ENCODE measurements at places on chromosomes 3 and 15.

- no peak for DNase-seq
Measured at GRCh38 chr3:52195823-52196331, 2.1 kb upstream of the ALAS1 start.

DNA sequence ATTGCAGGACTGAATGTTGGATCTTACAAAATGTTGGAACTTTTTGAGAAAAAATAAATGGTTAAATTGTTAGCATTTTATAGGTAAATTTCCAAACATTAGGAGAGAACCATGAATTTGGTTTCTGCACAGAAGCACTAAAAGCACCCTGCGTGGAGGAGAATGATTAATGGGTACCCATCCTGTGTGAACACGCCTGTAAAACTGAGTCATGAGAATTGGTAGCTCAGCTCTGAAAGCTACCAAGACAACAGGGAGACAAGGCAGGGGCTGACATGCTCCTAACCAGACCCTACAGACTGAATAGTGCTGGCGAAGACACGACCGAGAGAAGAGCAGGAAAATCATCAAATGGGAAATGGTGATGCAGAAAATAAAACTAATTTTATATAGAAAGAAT is 32.4 kb upstream of the MTMR10 start:
- DNase-seq: no peak

GRCh38 chr3:18892756-18893155 is 255.6 kb upstream of the KCNH8 start:
- no peak for DNase-seq

DNA sequence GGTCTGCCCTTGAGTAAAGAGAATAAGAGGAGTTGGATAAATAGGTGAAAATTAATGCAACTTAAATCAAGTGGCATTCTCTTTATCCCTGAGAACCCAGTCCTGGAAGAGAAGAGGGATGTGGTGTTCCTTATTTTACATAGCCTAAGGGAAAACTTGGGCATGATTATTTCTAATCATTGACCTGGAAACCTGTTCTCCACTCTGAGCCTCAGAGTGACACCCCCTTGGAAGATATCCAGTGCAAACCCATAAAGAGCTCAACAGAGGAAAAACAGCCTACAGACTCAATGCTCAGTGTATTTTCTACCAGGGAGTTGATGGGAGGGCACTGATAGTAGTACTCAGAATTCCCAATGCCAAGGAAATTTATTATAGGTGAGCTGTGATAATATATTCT is 22.0 kb downstream of the SLC15A2 start:
- DNase-seq: no peak

DNA sequence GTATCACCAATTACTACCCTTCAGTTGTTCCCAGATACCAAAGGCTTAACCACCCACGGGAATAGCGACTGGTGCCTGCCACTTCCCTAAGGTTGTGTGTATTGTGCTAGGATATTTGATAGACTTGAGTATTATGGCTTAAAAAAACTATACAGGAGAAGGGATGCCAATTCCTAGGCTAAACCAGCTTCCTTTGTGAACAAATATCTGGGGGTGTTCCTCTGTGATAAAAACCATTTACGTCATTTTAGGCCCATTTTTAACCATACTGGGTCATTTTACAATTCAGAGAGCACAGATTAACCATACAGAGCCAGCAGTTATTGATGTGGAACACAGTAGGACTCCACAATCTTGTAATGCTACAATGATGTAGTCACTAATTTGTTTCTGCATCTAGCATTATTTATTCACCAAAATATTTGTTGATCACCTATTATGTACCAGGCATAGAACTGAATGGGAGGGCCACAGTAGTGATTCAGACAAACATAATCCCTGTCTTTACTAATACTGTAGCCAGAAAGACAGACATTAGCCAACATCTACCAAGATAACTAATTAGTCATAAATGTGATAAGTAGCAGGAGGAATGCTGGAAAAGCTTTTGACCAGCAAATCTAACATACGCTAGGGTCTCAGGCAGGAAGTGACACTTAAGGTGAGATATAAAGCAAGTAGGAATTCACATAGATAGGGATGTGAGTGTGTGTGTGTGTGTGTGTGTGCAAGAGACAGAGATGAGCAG is 184.8 kb downstream of the MECOM start:
- DNase-seq: no peak

GRCh38 chr3:165643425-165643824 is 193.8 kb downstream of the BCHE start:
- no peak for DNase-seq

GRCh38 chr3:148829926-148830325 is 2.3 kb downstream of the CPB1 start:
- no peak for DNase-seq

GRCh38 chr3:10638466-10638865 is 133.1 kb upstream of the ATP2B2 start:
- DNase-seq: no peak

- DNase-seq: no peak
Measured at GRCh38 chr15:39539973-39540558, 40.8 kb upstream of the THBS1 start.

DNA sequence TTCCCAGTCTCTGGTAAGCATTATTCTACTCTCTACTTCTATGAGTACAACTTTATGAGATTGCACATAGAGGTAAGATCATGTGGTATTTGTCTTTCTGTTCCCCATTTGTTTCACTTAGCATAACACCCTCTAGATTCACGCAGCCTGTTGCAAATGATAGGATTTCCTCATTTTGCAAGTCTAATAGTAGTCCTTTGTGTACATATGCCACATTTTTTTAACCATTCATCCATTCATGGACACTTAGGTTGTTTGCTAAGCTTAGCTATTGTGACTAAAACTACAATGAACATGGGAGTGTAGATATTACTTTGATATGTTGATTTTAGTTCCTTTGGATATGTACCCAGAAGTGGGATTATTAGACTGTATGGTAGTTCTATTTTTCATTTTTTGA is 717.9 kb upstream of the ALCAM start:
- DNase-seq: no peak

DNA sequence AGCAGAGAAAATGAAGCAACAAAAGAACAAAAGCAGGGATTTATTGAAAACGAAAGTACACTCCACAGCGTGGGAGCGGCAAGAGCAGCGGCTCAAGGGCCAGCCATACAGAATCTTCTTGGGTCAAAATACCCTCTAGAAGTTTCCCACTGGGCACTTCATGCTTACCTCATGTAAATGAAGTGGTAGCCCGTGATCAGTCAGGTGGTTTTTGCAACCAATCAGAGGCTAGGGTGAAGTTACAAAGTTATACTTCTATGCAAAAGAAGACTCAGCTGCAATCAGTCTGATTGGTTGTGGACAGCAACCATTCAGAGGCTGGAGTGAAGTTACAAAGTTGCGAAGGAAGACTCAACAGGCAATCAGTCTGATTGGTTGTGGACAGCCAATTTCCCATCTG is 37.8 kb upstream of the TRH start:
- peak; percentile 14 for DNase-seq

DNA sequence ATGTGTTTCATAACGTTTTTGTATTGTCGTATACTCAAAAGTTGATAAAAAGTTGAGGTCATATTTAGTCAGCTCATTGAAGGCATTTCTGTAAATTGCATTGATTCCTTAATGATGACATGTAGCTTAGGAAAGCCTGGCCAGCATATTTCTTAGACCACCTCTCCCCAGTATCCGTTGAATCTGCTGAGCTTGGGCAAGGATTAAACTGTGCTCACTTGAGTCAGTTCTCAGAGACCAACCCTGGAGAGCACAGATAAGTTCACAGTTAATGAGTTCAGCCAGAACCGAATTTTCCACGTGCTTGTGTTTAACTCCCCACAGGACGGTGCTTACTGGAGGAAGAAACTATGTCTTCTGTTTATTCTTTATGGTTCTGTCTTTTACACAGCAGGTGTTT is 132.7 kb downstream of the SLC25A26 start:
- DNase-seq: no peak

DNA sequence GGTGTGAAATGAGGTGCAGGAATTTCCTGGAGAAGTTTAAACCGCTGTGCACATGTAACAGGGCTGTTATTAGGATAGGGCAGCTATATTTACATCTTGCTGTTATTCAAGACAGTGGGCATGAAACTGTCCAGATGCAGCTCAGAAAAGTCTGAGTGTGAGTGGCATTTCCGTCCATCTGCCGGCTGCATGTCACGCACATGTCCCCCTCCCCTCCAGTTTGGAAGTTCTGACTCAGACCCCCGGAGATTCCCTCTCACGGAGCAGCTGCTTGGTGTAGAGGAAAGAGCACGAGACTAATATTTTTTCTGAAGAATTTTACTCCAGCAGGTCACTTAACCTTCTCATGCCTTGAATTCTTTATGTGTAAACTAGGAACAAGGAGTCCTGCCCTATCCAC is 69.8 kb downstream of the FEM1B start:
- DNase-seq: no peak

- no peak for DNase-seq
Measured at GRCh38 chr3:57164657-57165573, at the start of gene IL17RD. IL17RD (minus strand) TSS chr3:57165353; CDS start chr3:57165286, 67 bp downstream.

- no peak for DNase-seq
Measured at GRCh38 chr15:23065836-23066235, 26.5 kb upstream of the TUBGCP5 start.

- no peak for DNase-seq
Measured at GRCh38 chr3:126451511-126451910, 24.2 kb downstream of the ZXDC start.

- no peak for DNase-seq
Measured at GRCh38 chr15:69096626-69097025, 63.8 kb upstream of the GLCE start.

DNA sequence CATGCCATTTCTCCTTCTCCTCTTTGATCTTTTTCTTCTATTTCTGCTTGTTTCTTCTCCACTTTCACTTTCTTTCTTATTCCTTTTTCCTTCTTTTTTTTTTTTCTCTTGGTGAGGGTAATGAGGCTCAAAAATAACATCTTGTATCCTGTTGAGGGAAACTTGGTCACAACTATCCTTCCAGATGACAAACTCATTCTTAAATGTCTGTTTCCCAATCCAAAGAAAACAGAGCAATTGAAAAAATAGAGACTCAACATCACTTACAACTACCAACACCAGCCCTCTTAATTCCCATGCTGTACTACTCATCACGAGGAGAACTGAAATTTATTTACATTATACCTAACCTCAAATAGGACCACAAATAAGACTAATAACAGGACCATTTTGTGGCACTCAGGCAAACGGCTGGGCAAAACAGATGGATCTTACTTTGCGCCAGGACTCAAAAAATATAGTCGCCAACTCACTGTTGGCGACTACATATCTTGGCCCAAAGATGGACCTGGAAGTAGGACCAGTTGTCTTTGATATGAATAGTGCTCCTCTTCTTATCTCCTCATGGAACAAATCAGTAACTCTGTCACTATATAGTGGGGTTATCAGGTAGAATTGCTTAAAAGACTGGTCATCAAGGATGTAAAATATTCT is 343.9 kb downstream of the ZBTB20 start:
- DNase-seq: no peak

- DNase-seq: no peak
Measured at GRCh38 chr3:122353215-122353614, 28.2 kb downstream of the CSTA start.

- DNase-seq: no peak
Measured at GRCh38 chr15:85671156-85671555, 123.6 kb downstream of the KLHL25 start.

GRCh38 chr3:7927015-7927414 is 574.6 kb upstream of the LMCD1 start:
- no peak for DNase-seq

DNA sequence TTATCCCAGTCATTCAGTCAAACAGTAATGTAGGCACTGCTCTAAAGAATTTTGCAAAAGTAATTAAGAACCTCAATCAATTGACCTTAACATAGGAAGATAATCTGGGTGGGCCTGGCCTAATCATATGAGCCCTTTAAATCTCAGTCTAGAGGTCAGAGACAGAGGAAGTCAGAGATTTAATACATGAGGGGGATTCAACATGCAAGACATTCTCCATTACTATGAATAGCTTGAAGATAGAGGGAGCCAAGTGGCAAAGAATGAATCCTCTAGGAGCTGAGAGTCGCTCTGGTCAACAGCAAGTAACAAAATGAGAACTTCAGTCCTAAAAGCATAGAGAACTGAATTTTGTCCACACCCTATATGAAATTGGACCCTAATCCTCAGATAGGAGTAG is 39.0 kb upstream of the MBNL1 start:
- DNase-seq: no peak

GRCh38 chr3:113791381-113791780 is 44.5 kb downstream of the ATP6V1A start:
- no peak for DNase-seq

DNA sequence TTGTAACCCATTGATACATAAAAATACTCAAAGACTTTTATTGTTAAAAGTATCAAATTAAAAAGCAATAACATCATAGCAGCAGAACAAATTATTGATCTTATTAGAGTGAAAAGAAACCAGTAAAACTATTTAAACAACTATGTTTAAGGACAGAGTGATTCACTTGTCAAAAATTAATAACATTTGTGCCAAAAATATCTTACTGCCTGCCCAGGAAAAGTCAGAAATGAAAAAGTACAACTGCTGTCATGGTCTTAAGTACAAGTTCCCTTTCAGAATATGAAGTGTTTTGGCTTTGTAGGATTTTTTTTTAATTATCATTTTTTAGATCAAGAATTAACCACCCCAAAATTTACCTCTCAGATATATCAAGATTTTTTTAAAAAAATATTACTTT is 3.4 kb downstream of the IFT57 start:
- no peak for DNase-seq

DNA sequence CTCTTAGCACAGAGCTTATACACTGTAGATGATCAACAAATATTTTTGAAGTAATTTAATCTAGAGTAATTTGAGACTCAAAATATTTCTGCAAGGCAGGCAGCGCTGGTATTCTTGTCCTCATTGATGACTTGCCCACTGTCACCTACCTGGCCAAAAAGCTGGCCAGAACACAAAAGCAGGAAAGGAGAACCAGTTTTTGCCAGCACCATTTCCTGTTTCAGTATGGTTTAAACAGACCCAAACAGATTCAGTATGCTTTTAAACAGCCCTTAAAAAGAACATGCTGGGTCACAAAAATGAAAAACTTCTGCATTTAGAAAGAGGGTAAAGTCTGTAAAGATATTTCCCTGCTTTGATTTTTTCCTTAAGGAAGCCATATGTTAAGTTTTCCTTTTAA is 42.3 kb upstream of the ZNF280D start:
- no peak for DNase-seq

DNA sequence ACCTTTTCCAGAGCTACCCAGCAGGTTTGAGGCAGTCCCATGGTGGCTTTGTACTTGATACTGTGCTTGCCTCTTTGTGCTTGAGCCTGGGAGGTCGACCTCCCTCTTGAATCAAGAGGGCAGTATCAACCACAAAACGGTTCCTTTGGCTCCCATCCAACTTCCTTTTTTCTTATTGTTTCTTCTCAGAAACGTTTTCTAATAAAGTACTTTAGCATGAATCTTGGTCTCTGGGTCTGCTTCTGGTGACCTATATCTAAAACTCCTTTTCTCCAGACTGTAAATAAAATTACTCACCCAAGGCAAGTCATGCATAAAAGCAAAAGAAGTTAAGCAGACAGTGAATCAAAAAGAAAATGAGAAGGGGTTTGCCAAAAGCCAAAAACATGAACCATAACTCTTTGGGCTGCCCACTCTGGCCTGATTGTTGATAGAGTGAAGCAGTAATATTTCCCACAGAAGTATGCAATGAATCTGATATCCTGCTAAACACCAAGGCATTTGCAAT is 112.2 kb upstream of the SLC4A7 start:
- no peak for DNase-seq
